ENCODE measurements at places on chromosomes 3 and 15.

GRCh38 chr15:98650417-98651035 lies 2.2 kb downstream of the IGF1R start:
- DNase-seq, result peak; percentile 28

DNA sequence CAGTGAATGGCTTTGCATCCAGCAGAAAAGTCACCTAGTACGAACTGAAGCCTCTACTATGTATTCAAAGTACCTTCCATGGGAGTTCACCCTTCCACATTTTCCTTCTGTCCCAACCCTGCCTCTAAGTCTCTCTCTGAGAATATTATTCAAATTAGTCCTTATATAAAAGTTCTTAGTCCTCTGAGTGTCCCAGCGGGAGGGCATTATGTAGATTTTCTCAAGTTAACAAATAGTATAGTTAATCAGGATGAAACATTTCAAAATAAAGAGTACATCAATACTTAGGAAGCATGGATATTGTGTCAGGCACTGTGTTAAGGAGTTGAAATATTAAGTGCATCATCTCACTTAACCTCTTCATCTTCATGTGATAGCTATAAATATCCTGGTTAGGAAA lies 223.3 kb downstream of the CPNE4 start:
- no peak for DNase-seq

GRCh38 chr3:182255158-182255557 lies 538.1 kb upstream of the ATP11B start:
- no peak for DNase-seq

DNA sequence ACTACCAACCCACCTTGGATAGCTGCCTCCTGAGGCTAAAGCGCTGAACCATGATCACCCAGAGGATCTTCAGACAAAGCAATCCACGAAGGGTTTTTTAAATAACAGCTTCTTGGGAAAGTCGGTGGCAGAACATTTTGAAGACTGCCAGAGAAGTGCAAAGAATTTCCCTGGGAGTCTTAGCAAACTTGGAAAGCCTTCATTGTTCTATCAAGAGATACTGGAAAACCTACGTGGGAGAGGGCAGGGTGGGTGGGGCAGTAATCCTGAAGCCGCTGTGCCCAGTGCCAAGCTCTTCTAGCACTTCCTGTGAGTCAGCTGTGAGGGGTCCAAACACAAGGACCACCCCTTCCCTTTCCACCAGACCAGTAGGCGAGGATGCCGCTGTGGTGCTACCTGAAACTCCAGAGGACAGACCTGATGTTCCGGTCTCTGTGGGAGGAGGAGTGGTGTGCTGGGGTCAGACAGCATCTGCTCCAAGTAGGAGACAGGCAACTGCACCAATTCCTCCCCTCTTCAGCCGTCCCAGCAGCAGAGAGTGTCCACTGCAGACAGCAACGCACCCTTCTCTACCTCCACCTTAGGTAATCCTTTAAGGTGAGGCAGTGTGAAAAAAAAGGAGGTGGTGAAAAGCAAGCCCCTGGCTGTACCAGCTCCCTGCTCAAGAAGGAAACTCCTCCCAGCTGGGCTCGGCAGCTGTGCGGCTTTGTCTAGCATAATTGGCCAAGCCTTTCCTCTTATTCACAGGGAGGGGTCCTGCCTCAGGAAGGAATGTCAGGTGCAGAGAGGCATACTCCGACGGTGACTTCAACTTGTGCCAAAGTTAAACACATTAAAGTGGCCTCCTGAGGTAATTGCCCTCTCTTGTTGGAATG lies 99.0 kb downstream of the TMCC1 start:
- peak; percentile 34 for DNase-seq

DNA sequence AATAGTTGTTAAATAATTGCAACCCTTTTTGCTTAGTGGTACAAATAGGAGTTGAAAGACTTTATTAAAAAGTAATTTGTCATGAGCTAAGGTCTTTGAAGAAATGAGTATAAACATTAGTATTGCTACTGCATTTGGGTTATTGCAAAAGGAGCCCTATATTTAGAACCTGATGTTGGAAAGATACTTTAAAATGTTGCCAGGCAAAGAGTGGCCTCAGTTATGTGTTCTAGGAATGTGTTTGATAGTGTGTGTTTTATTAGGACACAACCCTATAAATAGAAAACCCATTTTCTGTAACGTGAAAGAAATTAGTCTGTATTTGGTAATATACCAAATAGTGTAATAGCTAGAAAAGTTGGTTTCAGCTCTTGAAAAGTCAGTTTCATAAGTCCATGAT lies 10.7 kb downstream of the VPS8 start:
- no peak for DNase-seq

DNA sequence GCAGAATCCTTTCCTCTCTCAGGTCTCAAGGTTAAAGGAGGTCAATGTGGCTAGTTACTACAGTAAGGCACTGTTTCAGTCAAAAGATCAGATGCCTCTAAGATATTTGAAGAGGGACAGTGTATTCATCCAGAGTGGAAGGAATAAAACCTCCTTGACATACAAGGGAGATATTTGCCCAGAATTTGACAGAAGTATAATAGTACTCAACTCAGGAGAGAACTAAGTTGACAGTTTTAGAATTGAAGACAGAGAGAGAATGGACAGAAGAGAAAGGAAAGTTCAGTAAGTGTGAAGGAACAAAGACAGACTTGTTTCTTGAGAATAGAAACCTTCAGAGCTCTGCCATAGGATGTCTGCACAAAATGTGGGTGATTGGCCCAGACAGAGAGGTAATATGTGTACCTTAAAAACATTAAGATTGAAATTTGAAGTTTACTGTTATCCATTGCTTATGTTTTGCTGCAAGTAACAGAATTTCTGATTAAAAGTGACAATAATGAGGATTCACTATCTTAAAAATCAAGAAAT lies 507.1 kb downstream of the IGSF11 start:
- DNase-seq, result no peak

- peak; percentile 47 for DNase-seq
Measured at GRCh38 chr3:155554777-155555451, 190.0 kb downstream of the PLCH1 start.

- no peak for DNase-seq
Measured at GRCh38 chr3:55246033-55246432, 241.1 kb downstream of the WNT5A start.

- DNase-seq, result no peak
Measured at GRCh38 chr3:179430277-179430870, 20.9 kb downstream of the GNB4 start.

DNA sequence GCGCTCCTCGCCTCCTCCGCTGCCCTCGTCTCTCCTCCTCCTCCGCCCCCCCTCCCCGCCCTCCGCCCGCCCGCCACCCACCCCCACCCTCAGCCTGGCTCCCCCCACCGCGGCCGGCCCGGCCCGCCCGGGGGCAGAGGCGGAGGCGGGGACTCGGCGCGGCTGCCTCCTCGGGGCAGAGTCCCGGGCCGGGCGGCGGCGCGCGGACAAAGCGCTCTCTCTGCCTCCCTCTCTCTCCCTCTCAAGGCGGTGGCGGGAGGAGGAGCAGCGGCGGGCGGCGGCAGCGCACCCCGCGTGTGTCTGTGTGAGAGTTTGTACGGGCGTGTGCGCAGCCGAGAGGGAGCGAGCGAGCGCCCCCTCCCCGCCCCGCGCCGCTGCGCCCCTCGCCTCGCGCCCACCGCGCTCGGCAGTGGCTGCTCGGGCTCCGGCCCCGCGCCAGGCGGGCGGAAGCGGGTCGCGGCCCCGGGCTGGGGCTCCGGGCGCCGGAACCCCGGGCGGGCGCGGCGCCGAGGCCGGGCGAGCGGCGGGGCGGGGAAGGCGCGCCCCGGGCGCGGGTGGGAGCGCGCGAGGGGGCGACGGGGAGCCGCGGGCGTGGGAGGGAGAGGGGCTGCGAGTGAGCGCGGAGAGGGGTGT lies at the start of gene IGF2BP2:
Gene IGF2BP2, minus strand, starts transcription at position 37 of the 633 bp plus-strand sequence. CDS start 82 bp downstream, outside the sequence.
- peak; percentile 80 for DNase-seq

DNA sequence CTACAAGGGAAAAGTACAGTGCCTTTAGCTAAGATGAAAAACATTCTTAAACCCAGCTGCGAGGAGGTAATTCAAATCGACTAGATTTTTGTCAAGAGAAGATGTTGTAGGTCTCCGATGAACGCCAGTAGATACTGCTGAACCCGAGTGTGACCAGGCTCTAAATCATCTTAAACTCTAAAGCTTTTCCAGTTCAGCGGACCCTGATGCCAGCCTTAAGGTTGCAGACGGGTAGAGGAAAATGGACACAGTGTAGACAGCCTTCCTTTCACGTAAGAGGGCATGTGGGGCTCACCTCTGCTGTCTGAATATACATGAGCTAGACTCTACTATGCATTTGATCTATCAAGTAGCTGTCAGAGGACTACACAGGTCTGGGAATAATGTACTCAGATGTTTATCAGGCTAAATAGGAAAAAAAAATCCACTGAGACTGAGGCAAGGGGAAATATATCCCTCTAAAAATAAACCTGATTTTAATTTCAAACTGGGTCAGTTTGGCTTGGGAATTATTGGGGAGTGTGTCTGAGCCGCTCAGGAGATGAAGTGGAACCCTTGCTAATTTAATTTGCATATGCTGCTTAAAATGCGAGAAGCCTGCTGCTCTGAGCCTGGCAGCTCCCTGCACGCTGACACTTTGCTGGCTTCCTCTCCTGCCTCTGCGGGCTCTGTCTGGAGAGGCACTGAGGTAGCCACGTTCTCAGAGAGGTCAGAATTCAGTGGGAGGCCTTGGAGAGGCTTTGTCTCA lies 151.9 kb downstream of the CADPS start:
- DNase-seq, result no peak

- peak; percentile 50 for DNase-seq
Measured at GRCh38 chr3:81666502-81667121, 94.8 kb downstream of the GBE1 start.

- no peak for DNase-seq
Measured at GRCh38 chr3:77562089-77562488, 522.2 kb downstream of the ROBO2 start.

GRCh38 chr15:48798319-48798718 lies 12.6 kb downstream of the CEP152 start:
- peak; percentile 30 for DNase-seq

DNA sequence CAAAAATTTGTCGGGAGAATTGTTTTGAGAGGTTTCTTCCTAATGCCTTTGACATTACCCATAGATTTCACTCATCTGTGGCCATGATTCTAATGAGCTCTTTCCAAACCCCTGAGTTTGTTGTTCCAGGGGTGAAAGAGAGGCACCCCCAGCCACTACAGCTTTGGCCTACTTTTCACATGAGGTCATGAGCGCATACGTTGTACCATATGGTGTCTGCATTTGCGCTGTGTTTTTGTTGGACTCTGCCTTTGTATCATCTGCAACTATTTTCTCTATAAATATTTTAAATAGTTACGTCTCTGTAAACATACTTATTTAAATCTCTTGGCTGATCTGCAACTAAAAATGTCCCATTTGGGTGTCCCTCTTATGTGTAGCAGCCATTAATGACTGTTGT lies 107.9 kb downstream of the LRTM1 start:
- no peak for DNase-seq

- no peak for DNase-seq
Measured at GRCh38 chr3:171001250-171001893, 25.1 kb downstream of the SLC2A2 start.

- DNase-seq, result no peak
Measured at GRCh38 chr15:63348392-63348791, 33.3 kb downstream of the CA12 start.

DNA sequence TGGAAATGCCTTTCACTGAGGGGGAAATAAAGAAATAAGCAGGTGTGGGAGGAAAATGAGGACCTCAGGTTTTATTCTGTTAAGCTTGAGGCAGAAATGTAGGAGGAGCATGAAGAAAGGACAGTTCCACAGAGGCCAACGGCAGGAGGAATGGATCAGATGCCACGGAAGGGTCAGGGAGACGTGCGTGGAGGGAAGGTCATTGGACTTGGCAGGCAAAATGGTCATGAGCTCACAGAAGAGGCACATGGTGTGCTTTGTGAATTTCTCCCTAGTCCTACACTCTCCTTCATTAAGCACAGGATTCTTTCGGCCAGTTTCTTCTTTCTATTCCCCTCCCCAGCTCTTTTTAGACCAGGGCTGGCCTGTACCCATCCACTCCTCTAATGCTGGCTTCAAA lies 32.5 kb upstream of the THSD4 start:
- no peak for DNase-seq

- DNase-seq, result no peak
Measured at GRCh38 chr3:129344540-129345220, 66.0 kb downstream of the HMCES start.

DNA sequence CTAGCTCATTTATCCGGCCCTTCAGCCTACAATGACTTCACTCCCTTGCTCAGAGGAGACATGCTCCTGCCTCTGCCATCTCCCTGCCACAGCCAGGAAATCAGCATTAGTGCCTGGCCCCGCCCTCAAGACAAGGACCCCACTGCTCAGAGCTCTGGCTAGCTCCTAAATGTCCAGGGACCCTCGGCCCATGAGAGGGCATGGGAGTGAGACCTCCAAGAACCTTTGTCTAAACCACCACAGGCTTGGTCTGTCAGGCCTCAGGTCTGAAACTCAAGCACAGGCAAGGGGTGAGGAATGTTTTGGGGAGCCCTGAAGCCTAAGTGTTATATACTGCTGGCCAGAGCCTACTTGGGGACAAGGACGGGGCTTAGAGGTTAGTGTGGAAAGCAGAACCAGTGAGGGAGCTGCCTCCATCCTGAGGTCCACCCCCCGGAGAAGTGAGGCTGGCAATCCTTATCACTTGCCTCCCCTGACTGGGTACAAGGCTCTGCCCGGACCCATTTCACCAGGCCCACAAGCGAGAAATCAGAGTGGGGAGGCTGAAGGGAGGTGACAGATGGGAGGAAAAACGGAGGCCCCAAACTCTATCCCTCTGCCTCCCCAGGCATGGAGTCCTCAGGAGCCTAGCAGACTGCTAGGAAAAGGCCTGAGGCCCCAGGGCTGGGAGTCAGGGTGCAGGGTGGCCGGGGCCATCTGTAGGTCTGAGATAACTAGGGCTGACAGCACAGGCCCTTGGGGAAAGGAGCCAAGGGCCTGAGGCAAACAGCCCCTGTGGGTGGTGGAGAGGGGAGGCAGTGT lies 18.8 kb downstream of the SHF start:
- DNase-seq, result peak; percentile 81

- no peak for DNase-seq
Measured at GRCh38 chr3:17372362-17373210, 369.8 kb downstream of the TBC1D5 start.

DNA sequence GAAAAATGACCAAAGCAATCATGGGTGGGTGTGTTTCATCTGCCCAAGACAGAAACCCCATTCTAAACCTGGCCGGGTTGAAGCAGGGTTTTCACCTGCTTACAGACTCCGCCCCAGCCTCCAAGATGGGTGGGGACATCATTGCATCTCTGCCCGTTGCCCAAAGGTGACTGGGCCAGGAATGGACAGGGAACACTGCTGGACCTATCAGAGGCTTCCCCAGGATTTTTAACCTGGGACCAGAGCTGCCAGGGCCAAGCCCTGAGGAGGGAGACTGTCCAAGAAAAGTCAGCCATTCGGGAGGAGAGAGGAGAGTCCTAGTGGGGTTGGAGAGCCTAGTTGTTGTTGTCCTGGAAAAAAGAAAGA lies 109.7 kb upstream of the ALDH1A3 start:
- no peak for DNase-seq

- no peak for DNase-seq
Measured at GRCh38 chr3:184379358-184380184, at the start of gene CHRD. Gene CHRD, plus strand, starts transcription at chr3:184380054. Its CDS starts 265 bp downstream, at chr3:184380319.

DNA sequence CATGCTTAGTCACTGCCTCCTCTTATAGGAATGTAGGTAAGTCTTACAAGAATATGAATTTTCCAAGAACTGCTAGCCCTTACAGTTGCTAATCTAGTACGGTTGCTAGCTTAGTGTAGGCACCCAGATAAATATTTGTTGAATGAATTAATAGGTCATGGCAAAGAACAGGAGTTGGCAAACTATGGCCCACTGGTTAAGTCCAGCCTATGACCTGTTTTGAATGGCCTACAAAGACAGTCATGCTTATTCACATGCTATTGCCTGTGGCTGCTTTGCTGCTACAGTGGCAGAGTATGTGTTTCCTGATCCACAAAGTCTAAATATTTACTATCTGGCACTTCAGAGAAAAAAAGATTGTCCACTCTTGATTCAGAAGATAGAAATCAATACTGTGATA lies 631.8 kb downstream of the AGBL1 start:
- DNase-seq, result no peak
